ELR (cell line): ENCODE measurements at places on chromosomes 5 and 9.

- peak; percentile 32 for DNase-seq
These were observed 25.8 kb upstream of the FRRS1L start for GRCh38 chr9:109192732-109193361.

DNA sequence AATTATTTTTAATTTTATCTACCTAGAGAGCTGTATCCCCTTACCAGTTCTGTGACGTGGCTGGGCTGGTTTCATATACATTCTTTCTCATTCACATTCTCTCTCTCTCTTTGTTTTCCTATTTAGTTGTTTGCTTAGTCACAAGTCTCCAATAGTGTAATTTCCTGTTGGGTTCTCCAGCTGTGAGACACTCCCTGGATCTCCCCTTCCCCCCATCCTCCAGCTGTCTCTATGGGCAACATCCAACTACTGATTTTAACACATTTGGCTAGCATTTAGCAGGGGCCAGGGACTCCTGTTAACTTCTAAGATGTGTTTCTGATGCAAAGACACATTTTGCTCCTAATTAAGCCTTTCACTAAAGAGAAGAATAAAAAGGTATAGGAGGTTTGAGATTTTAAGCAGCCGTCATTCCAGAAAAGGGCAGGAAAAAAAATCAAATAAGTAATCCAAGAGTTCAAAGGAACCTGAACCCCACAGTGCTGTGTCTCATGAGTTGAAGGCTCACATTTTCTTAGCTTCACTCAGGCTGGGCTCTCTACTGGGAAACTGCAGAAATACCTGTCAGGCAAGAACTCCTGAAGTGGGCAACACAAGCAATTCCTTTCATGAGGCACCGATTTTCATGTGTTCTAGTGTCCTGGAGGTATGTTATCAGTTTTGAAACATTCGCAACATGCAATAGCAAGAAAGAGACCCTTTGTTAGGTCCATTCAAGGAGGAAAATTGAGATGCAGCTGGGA, 198.7 kb upstream of the C9orf72 start:
- DNase-seq = no peak

- no peak for DNase-seq
These were observed 205.5 kb downstream of the CACNA1B start for GRCh38 chr9:138082918-138083636.

- peak; percentile 46 for DNase-seq
These were observed 14.9 kb downstream of the TRIM7 start for GRCh38 chr5:181189962-181190710.

DNA sequence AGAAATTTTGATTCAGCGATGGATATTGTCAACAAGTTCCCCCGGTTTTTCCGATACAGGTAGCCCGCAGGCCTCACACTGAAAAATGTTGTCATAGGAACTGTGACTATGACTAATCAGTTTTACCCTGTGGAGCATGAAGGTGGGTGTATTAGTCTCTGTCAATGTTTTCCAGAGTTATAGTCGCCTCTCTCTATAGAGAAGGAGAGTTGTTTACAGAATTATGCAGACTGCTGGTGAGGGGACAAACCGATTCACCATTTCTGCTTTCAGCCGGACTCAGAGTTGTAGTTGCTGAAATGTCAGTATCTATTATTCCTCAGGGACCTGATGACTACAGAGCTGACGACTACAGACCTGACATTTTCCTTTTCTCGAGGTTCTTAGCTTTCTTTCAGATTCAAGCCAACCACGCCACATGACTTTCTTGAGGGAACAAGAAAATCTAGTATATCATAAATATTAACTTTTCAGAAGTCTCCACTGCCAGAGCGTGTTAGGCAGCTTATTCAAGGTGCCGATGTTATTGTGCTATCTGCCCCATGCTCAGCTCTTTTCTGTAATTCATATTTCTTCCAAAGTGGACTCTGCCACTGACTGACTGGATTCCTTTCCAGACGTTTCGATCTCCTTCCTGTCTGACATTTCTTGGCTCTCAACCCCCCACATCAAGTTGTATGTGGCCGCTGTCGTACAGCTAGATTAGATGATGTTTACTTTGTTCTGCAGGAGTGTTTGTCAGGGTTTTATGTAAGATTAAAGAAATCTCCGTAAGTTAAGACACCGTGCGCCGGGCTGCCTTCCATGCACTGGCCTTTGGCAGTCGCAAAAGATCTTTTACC, 178.1 kb downstream of the FGF1 start:
- no peak for DNase-seq

GRCh38 chr5:55520117-55520839, 14.5 kb downstream of the PLPP1 start:
- no peak for DNase-seq

DNA sequence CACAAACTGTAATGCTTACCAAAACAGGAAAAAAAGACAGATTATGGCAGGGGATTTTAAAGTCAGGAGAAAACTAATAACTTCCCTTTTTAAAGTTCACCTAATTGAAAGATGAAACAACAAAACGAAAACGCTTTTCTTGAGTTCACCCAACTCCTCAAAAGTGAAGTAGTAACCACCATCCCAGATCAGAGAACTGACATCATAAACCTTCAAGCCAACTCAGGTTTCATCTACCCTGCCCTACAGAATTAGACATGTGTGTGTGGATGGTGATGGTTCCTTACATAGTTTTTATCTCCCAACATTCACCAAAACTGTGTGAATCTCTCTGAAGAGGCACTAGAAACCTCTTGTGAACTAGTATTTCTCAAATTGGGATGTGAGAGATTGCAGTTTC, 195.2 kb upstream of the PTGER4 start:
- no peak for DNase-seq

GRCh38 chr5:133801955-133802751, 166.3 kb downstream of the C5orf15 start:
- no peak for DNase-seq

GRCh38 chr9:132673355-132673754, 3.1 kb downstream of the GTF3C4 start:
- peak; percentile 76 for DNase-seq

DNA sequence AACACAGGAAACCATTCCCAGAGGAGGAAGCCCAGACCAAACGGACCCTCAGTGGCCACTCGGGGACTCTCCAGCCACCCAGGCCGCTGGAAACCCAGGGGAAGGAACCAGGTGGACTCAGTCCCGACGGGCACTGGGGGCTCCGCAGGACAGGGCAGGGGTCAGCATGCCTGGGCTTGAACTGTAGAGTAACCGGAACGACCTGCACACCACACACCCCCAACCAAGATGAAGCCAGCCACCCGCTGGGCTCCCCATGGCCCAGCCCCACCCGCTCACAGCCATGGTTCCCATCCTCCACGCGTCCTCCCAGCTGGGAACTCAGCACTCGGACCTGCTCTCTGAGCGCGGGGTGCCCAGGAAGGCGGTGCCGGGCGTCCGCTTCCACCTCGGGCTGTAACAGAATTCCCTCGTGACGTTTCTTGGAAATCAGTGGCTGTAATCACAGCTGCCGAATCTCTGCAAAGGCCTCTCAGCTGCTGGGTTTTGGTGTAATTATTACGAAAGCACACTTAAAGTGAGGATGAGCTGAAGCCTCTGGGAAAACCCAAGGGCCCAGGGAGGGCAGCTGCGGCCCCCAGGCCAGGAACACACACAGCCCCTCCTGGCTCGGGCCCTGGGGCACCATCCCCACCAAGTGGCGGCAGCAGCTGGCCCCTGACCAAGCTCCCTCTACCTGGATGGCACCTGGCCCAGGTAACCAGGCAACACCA, 13.8 kb downstream of the NACC2 start:
- DNase-seq = no peak

DNA sequence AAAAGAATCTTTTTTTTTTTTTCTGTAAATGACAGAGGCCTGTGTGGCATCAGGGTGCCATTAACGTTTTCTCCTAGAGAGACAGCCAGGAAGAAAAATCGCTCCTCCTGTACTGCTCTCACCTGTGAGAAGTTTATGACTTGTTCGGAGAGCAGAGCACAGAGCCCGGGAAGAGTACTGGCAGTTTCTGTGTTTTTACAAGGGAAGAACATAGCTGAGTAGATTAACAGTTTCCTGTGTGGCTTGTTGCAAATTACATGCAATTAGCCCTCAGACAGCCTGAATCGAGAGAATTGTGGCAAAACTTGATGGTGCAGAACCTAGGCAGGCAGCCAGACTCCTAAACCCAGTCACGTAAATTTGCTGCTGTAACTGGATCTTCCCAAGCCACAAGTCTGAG, 32.1 kb downstream of the PRKACG start:
- DNase-seq = no peak

GRCh38 chr5:85077581-85077980, 692.9 kb upstream of the EDIL3 start:
- no peak for DNase-seq

DNA sequence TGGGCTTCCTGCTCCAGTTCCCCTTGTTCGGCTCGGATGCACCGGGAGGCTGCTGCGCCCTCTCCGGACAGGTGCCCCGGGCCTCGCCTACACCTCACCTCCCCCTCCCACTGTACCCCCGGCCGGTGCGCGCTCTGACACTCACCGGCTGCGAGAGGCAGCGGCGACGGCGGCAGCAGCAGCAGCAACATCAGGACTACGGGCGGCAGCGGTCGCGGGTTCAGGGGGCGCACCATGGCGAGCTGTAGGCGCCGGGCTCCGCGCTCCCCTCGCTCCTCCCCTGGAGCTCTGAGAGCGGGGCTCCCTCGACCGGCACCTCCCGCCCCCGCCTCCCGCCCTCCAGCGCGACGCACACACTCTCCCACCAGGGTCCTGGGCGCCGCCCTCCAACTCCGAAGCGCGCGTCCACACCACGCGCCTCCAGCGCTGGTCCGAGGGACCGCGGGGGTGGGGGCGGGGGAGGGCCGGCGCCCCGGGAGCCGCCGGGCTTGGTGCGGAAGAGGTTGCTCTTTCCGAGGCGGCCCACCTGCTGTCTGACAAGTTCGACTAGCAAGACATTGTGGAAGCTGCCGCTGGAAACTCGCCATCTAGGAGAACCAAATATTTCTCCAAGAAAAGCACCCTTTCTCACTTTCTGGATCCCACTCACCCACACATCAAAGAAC, at the start of gene GFRA3:
GFRA3 (minus strand) TSS at position 433 of the 665 bp plus-strand sequence; CDS start at position 236, 197 bp downstream.
- peak; percentile 13 for DNase-seq

GRCh38 chr9:135858491-135859185, 48.7 kb downstream of the CAMSAP1 start:
- DNase-seq = peak; percentile 19

GRCh38 chr9:76876098-76876497, 29.8 kb downstream of the PRUNE2 start:
- peak; percentile 22 for DNase-seq

- DNase-seq = no peak
These were observed 87.1 kb downstream of the STARD4 start for GRCh38 chr5:111425205-111425604.

GRCh38 chr9:31137176-31138160, 1247.0 kb upstream of the ACO1 start:
- peak; percentile 3 for DNase-seq

DNA sequence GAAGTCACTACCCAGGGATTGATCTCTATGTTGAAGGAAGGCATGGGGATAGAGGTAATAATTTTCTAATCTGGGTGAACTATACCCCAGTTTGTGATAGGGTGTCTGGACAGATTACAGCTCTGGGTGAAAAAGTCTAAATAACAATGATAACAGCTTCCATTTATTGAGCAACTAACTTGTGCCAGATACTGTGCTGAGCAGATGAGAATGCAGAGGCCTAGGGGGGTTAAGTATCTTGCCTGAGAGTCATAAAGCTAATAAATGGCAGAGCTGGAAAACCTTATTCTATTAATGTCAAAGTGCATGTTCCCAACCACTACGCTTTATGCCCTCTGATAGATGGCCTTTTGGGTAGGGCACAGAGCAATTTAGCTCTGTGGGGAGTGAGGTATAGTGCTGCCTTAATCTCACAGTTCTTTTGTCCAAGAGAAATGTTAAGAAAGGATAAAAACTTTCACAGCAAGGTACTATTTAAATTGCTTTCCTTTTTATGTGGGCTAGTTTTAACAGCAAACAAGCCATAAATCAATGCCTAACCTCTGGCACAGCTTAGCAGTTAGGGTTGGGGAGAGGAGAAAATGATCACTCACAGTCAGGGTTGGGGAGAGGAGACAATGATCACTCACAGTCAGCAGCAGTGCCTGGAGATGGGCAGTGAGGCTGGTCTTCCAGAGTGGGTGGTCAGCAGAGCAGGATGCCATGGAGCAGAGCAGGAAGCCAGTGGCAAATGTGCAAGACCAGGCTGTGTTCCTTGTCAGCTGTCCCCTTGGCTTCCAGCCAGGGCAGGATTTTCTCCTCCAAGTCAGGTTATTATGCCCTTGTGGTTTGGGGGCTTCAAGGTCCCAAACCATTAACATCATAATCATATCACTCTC, 187.0 kb downstream of the CARTPT start:
- no peak for DNase-seq

DNA sequence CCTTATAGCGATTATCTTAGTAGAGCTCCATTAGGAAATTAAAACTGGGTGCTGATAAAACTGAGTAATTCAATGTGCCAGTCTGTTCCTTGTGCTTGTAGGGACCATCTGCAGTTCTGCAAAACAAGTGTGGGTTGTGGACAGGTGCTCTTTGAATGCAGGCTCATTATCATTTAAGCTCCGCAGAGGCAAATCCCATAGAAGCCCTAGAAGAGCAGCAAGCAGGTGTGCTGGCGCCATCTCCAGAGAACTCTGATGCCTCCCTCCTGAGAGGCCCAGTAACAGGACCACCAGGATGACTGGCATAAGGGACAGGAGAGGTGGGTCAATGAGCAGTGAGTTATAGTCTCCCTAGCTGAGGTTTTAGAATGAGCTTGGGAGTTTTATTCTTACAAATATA, 1342.4 kb upstream of the DMAC1 start:
- no peak for DNase-seq

GRCh38 chr5:116559239-116559638, 15.4 kb downstream of the SEMA6A start:
- no peak for DNase-seq

DNA sequence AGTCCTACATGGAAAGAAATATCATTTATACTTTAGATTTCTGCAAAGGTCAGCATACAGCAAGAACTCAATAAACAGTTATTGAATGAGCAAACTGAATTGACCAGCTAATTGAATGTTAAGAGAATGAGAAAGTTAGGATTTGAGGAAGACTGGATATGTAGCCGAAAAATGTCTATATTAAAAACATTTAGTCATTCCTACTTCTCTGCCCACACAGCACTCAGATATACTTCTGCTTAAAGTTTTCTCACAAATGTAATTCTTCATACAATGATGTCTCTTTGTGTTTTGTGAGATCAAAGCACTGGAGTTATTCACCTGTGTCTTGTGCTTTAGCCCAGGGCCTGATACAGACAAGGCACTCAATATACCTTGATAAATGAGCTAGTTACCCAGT, 188.6 kb downstream of the PARP8 start:
- DNase-seq = no peak

DNA sequence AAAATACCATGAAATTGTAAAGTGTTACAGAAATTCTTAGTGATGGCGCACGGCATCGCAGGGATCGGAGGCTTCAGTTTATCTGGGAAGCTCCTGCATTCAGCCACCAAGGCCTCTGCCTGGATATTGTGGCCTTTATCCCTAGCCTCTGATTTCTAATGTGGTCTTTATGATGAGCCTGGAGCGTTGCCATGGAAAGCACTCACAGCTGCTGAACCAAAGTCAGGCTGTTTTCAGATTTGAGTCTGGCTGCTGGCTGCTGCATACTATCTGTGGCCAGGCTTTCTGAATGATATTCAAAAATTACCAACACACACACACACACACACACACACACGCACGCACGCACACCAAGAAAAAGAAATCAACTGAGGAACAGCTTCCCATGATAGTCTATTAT, 101.1 kb upstream of the ZNF366 start:
- DNase-seq = no peak

- DNase-seq = peak; percentile 93
These were observed 43.1 kb downstream of the NACC2 start for GRCh38 chr9:136051837-136052471.
